Brain pericyte (primary cell): ENCODE measurements at places on chromosomes 12 and 14.

- DNase-seq: no peak
Measured at GRCh38 chr12:51391283-51392123, at the start of gene GALNT6. Gene GALNT6, minus strand, starts transcription at chr12:51391406. Its CDS starts 11,625 bp downstream, at chr12:51379781.

- no peak for DNase-seq
Measured at GRCh38 chr12:95393191-95393790, 80.7 kb upstream of the METAP2 start.

- DNase-seq: no peak
Measured at GRCh38 chr14:99592933-99593753, 10.9 kb downstream of the CCDC85C start.

DNA sequence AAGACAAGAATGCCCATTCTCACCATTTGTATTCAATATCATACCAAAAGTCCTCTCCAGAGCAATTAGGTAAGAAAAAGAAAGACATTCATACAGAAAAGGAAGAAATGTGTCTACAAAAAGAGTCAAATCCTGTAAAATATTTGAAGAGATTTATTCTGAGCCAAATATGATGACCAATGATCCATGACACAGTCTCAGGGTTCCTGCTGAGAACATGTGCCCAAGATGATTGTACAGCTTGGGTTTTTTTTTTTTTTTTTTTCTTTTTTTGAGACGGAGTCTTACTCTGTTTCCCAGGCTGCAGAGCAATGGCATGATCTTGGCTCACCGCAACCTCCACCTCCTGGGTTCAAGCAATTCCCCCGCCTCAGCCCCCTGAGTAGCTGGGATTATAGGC lies 296.2 kb downstream of the C12orf75 start:
- no peak for DNase-seq

DNA sequence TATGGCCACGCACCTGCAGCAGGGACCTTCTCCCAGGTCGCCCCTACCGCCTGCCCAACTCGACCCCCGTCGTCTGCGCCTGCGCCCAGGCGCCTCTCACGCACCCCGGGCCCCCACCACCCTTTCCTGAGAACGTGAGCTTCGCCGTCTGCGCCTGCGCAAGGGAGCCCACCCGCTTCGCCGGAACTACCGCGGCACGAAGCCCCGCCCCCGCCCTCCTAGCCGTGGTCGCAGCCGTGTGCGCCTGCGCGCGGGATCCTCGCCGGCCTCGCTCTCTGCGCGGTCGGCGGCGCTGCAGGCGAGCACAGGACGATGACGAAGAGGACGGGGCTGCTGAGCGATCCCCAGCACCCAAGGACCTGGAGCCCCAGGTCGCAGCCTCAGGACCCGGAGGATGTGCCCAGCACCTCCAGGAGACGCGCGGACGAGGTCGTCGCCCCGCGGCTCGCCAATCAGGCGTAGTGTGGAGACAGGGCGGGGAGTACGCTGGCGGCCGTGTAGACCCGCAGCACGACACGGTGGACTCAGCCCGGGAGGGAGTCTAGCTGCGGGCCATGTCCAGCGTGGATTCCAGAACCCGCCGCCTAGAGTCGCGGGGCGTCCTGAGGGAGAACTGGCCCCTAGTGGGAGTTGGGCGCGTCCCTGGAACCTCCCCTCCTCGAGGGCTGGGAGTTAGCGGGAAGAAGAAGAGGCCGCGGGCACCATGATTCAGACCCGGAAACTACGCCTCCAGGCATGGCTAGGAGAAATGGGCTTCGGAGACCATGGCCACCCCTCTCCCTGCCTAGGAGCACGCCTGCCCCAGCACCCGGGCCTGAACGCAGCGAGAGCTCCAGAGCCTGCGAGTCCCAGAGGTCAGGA lies 1120.8 kb upstream of the TMEM132C start:
- DNase-seq: peak; percentile 17

GRCh38 chr14:53470351-53471043 lies 317.4 kb upstream of the DDHD1 start:
- no peak for DNase-seq
